KG1 (cell line): ENCODE measurements at places on chromosomes 12 and 14.

DNA sequence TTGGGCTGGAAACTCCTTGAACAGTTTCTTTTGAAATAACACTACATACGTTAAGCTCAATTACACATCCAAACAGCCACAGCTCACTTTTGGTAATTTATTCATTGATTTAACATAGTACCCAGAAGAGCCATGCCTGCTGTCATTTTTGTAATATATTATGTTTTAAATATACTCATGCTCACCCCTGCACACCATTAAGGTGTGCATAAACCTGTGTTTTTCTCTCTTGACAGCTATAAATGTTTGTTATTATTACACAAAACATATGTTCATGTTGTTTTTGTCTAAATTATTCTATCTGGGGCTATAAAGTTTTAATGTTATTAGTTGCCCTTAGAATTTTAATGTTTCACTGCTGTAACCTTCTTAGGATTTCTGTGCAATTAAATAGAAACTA is 296.1 kb downstream of the AKAP6 start:
- DNase-seq = no peak

DNA sequence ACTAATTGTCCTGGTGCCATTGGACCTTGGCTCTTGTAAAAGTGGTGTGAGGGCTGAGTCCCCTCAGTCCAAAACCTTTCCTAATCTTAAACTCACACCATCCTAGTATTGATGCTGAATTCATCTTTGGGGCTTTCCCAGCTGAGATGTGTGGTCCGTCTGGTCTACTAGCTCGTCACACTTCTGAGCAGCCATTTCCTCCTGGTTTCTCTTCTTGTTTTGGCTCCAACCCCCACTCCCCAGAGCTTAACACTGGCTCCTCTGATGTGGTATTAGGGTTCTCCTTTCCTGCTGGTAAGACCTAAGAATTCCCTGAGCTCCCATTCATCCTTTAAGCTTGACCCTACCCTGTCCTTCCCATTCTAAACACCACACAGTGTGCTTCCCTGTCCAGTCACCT is 900.6 kb downstream of the VRK1 start:
- no peak for DNase-seq

DNA sequence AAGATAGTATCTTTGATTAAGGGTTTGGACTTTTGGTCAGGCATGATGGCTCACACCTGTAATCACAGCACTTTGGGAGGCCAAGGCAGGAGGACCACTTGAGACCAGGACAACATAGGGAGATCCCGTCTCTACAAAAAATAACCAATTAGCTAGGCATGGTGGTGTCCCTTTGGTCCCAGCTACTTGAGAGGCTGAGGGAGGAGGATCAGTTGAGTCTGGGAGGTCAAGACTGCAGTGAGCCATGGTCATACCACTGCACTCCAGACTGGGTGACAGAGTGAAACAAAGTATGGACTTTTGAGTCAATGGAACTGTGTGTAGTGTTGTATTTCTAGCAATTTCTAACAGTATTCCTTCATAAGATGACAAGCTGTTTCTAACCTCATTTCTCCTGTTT is 38.7 kb upstream of the CCDC88C start:
- DNase-seq = no peak

DNA sequence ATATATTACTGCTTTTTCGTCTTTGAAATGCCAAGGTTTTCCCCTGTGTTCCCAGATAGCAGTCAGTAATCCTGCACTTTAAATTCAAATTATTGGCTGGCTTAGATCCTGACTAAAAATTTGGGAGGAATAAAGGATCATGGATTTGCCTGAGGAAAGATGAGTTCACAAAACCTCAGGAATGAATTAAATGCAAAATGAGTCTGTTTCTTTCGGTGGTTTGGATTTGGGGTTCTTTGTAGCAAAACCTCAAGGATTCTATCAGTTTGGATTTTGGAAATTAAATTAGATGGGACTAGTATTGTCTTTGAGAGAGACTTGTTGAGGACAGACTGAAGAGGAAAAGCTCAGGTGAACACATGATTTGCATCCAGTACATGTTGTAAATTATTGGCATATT is 36.1 kb downstream of the PPFIBP1 start:
- no peak for DNase-seq

DNA sequence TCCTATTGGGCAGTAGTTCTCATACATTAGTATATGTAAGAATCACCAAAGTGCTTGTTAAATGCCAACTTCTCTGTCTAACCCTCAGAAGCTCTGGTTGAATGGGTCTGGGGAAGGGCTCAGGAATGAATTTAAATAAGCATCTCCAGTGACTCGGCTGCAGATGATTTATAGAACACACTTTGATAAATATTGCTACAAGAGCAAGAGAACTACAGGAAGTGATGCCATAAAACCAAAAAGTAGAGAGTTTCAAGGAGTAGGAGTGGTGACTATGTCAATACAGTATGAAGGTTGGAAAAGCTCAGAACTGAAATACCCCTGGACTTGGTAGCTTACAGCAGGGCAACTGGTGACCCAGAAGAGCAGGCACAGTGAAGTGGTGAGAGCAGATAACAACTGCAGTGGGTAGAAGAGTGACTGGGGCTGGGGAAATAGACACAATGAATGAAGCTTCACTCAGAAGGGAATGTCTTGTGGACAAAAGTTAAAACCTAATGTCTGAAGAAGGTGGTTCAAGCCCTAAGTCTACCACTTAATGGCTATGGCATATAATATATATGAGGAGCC is 8.0 kb upstream of the PLEKHA5 start:
- no peak for DNase-seq

GRCh38 chr14:20489093-20489994 is 16.0 kb upstream of the RNASE10 start:
- DNase-seq = no peak

DNA sequence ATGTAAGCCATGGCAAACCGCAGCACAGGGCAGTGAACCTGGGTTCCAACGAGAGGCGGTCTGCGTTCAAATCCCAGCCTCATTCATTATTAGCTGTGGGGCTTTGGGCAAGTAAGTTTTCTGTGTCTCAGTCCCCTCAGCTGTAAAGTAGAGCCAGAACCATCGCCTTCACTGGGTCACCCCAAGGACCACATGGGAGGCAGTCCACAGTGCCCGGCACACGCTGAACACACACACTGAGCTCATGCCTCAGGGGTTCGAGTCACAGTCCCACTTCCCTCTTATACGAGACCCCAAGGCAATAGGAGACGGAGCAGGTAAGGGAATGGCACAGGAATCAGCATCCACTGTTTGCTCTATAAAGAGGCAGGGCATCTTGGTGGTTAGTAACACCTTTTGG is 19.1 kb downstream of the LRTM2 start:
- DNase-seq = no peak

- no peak for DNase-seq
Measured at GRCh38 chr12:72274931-72275330, 2.8 kb downstream of the TRHDE start.

- DNase-seq = no peak
Measured at GRCh38 chr14:31045501-31046080, 19.4 kb upstream of the STRN3 start.

- no peak for DNase-seq
Measured at GRCh38 chr14:28661171-28661772, 105.3 kb upstream of the FOXG1 start.

DNA sequence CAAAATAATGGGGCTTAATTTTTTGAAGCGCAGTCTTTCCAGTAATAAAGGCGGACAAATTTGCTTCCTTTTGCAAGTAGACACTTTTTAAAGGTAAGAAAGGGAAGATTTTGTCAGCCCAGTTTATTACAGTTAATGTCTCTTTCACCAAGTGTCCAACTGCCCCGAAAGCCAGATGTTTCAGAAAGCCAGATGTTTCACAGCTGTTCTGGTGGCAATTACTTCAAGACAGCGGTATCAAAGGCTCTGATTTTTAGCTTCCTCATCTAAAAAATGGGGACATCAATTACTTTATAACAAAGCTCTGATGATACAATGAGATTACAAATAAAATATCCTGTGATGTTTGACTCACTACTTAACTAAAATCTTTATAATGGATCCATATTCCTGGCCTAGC is 1.0 kb downstream of the WBP11 start:
- DNase-seq = no peak

- DNase-seq = no peak
Measured at GRCh38 chr12:58919231-58920101, 838 bp downstream of the LRIG3 start.

DNA sequence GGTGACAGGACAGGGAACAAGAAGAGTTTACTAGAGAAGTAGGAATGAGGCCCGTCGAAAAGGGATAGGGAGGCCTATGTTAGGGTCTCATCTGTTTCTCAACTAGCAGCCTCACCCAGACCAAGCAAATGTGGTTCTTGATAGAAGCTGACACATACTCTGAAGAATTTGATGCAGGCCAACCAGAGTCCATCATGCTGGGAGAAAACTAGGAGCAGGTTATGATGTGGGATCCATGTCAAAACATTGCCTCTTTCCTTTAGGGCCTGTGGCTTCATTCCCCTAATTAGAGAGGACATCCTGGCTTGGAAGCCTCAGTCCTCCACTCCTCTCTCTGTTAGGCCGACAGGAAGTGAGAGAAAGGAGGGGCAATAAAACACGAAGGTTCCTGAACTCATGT is 122.8 kb downstream of the NTF3 start:
- DNase-seq = no peak

GRCh38 chr14:69956970-69957369 is 77.8 kb downstream of the SMOC1 start:
- DNase-seq = no peak

DNA sequence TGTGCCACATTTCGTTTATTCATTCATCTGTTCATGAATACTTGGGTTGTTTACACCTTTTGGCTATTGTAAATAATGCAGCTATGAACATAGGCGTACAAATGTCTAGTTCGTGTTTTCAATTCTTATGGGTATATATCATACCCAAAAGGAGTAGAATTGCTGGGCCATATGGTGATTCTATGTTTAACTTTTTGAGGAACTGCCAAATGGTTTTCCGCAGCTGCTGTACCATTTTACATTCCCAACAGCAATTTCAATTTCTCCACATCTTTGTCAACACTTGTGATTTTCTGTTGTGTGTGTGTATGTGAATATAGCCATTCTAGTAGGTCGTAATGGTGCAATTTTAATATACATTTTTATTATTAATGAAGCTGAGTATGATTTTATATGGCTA is 326.2 kb downstream of the ETNK1 start:
- DNase-seq = no peak

- no peak for DNase-seq
Measured at GRCh38 chr12:89075880-89076540, 276.3 kb downstream of the DUSP6 start.

DNA sequence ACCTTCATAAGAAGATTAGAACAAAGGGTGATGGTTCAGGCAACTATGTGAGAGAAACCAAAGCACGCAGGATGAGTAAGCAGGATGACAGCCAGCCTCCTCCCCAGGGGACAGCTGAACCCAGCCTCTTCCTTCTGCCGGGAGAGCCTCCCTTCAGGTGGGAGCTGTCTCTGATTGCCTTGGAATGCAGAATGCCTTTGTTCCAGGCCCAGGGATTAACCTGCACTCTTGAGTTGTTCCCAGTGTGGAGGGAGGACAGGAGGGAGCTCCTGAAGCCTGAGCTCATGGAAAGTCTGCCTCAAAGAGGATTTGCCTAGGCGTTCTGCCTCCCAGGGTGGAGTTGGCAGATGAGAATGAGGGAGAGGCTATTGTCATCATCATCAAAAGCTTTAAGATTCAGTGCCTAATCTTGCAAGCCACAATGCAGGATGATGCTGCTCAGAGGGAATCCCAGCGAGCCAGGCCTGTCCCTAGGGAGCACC is 3.6 kb upstream of the KRT6A start:
- no peak for DNase-seq

DNA sequence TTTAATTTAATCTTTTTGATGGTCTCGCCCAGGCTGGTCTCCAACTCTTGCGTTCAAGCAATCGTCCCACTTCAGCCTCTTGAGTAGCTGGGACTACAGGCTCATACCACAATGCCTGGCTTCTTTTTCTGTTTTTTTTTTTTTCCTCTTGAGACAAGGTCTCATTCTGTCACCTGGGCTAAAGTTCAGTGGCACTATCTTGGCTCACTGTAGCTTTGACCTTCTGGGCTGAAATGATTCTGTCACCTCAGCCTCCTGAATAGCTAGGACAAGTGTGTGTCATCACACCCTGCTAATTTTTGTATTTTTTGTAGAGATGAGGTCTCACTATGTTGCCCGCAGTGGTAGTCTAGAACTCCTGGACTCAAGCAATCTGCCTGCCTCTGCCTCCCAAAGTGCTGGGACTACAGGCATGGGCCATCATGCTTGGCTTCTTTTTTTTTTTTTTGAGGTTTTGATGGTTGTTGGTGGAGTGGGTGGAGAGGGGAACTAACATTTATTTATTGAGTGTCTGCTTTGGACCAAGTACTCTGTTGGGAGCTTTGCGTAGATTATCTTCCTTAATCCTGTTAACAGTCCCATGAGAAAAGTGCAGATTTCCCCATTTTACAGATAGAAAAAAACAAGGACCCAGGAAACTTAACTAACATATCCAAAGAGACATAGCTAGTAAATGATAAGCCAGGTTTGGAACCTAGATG is 102.0 kb downstream of the DIP2B start:
- DNase-seq = no peak

- no peak for DNase-seq
Measured at GRCh38 chr14:96635850-96636249, 133.7 kb downstream of the PAPOLA start.

- no peak for DNase-seq
Measured at GRCh38 chr12:31218203-31219025, 107.5 kb downstream of the SINHCAF start.

DNA sequence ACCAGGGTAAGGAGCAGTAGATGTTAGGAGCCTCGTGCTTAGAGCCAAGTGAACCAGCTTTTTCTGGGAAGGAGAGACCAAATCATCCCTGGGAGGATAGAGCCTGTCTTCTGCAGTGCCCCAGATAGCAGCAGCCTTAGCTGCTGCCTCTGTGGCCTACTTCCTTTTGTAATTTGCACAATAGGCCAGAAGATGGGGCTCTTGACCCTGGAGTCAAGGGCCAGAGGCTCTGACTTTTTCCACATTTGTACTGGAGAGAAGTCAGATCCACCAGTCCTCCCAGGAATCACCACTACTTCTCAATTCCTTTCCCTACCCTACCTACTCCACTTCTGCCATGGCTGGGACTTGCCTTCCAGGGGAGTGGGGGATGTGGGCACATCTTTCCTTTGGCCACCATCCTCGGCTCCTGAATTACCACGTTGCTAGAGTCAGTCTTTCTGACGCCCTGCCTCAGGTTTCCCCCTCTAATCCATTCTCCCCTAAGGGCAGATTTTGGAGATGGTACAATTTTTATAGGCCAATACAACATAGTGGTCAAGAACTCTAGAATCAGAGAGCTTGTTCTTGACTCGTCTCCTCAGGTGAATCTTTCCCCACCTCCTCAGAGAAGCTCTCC is 3.3 kb upstream of the SLC4A8 start:
- DNase-seq = no peak
